ENCODE measurements at places on chromosomes 3 and 15.

- no peak for DNase-seq
These were observed 284.1 kb upstream of the NR2E3 start for GRCh38 chr15:71526060-71526820.

GRCh38 chr15:65094294-65094995 is 17.9 kb downstream of the KBTBD13 start:
- no peak for DNase-seq

DNA sequence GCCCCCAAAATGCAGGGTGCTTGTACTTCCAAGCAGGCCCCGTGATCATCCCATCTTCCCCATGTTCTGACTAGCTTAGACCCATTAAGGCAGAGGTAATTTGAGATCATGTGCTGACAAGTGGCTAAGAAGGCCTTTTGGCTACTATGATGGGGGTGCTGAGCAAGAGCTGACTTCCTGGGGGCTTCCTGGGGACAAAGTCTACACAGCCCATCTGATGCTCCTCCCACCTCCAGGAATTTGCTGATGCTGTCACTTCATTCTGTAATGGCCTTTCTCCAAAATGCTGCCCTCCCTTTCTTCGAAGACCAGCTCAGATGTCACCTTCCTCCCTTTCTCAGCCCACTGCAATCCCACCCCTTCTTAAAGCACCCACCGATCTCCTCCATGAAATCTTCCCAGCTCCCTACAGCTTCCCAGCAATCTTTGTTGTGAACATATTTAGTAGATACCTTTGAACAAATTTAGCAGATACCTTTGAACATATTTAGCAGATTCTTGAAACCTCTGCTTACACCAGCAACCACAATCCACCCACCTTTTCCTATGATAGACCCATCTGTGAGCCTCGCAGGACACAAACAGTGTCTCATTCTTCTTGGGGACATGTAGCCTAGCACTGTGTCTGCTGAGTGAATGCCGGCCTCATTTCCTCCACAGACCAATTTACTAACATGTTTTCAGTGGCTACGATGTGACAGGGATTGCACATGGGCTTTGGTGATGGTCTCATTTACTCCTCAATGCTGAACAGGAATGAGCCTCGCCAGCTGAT is 223.3 kb downstream of the EPHB1 start:
- DNase-seq, result no peak

DNA sequence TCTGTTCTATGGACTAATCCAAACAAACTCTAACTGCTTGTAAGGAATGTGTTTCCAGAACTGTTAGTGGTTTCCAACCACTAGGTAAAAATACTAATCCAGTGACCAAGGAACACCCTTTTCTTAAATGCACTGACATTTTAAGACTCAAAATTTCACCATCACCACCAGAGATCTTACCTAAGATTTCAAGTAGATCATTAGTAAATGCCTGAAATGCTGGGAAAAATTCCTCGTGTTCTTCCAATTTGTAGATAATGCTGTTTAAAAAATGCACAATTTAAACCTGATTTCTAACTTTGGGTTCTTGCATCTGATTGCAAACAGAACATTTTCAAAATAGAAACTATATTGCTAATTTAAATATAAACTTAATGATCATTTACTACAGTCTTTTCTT is 63.4 kb downstream of the ESYT3 start:
- DNase-seq, result no peak

GRCh38 chr15:85407421-85408269 is 27.2 kb downstream of the AKAP13 start:
- no peak for DNase-seq

- DNase-seq, result no peak
These were observed 10.1 kb upstream of the AVEN start for GRCh38 chr15:34049112-34049511.

- no peak for DNase-seq
These were observed 38.5 kb downstream of the SMAD3 start for GRCh38 chr15:67103869-67104268.

DNA sequence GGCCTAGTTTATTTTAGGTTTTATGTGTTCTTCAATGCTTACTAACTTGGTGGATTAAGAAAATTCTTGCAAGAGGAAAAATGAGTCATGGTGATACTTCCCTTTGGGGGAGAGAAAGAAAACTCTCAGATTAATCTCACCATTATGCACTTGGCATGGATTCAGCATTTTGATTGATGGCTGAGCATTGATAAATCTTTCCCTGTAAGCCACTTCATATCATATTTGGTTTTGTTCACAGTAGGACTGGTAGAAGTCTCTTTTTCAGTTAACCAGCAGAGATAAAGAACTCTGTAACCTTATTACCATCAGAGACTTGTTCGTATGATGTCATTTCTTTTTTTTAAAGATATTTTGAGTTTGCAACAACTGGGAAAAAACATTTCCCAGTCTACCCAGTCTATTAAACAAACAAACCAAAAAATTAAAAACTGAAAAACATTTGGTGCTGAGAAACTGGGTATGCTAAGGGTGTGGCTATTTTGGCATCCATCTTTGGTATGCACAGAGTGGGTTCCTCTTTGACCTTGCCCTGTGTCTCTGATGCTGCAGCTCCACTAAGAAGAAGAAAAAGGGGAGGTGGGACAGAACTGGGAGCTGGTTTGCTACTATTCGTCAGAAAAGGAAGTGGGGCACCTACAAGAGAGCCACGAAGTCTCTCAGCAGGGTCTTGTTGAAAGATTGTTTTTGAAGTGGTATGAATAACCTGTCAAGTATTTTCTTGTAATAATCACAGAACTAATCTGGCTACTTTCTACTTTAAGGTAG is 17.2 kb downstream of the TMOD3 start:
- no peak for DNase-seq

DNA sequence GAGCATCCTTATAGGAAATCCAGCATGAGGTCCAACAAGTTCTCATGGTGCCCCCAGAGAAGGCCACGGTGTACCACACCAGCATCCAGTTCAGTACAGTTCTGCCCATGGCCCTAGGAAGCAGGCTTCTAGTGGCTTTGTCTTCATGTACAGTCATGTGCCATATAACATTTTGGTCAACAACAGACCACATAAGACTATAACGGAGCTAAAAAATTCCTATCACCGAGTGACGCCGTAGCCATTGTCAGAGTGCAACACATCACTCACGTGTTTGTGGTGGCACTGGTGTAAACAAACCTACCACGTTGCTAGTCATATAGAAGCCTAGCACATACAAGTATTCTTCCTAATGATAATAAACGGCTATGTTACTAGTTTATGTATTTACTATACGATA is 209.0 kb downstream of the ARRDC4 start:
- no peak for DNase-seq

DNA sequence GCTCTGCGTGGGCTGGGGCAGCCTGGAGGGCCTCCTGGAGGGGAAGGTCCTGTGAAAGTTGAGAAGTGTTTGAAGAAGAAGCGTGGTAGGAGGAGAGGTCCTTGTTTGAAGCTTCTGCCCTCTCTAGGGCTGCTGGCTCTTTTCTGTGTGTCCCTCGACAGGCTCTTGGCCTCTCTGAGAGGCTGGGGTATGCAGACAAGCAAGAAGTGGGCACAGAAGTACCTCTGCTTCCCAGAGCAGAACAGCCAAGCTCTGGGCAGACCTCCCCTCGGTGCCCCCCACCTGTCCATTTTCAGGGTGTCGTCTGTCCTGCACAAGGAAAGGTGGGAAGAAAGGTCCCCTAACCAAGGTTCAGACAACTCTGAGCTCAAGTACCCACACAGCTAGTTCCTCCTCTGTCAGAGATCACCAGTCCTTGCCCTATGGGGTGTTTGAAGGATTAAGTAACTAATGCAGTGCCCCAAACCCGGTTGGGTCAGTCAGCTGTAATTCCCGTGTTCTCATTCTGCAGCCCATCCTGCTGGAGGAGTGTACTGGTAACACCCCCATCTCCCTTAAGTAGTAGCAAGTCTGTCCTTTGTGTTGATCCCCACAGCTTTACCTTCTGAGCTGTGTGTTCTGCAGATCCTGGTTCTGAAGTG is 6.3 kb downstream of the CSK start:
- DNase-seq, result no peak

DNA sequence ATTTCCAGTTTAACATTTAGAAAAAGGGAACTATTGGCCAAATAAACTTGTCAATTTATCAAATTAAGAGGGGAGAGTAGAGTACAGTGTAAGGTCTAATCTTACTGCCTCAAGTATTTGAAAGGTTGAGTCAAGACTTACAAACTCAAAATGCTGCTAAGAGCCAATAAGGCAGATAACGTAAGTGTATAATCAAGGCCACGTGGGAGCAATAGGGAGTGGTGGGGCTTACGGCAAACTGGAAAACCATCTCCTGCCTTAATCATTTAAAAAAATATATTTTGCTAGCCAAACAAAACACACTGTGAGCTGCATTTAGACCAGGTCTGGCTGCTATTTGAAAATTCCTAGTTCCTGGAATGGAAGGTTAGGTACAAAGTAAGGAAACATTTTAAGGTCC is 107.3 kb upstream of the FRMD4B start:
- DNase-seq, result no peak

DNA sequence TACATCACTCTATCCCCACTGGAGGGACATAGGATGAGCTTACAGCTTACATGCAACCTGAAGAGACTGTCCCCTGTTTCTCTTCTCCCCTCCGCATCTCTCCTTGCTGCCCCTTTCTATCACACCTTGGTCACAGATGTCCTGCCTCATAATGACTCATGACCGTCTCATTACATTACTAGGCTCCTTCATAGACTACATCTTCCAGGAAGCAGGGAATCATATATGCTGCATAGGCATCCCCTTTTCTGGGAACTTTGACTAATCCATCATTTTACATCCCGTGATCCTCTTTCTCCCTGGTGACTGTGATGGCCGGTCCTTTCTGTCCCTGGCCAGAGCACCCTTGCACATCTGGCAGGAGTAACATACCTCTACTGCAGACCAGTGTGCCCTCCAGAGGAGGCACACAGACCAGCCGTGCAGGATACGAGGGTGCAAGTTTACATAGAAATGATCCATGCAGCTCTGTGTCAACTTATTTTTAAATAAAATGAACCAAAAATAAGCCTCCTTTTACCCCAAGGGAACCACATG is 188.9 kb downstream of the CACNA2D3 start:
- DNase-seq, result no peak

GRCh38 chr3:170438836-170439235 is 20.2 kb downstream of the CLDN11 start:
- no peak for DNase-seq

DNA sequence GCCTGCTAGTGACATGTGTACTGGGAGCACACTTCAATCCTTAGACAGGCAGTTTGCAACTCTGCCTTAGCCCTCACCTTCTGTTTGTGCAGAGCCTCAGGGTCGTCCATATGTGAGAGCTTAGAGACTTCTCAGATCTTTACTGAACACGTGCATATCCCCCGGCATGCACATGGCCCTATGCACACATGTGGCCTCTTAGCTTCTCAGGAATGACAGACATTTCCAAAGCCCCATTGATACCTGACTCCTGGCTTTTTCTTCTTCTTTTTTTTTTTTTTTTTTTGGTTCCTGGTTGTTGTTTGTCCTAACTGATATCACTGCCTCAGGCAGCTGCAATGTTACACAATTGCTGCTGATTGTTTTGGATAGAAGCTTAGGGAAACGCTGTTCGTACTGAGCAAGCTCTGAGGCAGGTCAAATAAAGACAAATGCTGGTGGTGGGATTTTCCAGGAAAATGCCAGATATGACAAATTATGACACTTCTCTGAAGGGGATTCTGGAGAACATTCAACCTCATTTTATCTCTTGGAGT is 107.2 kb upstream of the RGMA start:
- DNase-seq, result no peak

GRCh38 chr3:13388816-13389215 is 31.3 kb downstream of the NUP210 start:
- DNase-seq, result no peak

- DNase-seq, result no peak
These were observed 82.6 kb upstream of the RAP2B start for GRCh38 chr3:153079386-153079785.

GRCh38 chr15:40826423-40827075 is 2.0 kb downstream of the PPP1R14D start:
- no peak for DNase-seq

DNA sequence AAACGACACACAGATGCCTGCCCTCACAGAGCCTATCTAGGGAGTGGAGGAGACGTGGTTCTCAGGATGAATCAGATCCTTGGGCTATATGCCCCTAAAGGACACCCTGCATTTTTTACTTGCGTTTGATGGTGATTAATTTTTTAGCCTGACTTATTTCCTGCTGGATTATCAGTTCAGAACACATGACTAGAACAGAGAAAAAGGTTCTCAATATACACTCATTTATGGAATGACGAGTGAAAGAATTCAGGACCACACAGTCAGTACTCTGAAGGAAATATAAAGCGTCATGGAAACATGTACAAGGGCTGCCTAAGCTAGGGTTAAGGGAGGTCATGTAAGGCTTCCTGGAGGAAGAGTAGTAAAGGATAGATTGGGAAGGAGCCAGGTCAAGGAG is 121.8 kb downstream of the SSR3 start:
- DNase-seq, result no peak

GRCh38 chr3:8341821-8342247 is 159.8 kb upstream of the LMCD1 start:
- DNase-seq, result no peak

DNA sequence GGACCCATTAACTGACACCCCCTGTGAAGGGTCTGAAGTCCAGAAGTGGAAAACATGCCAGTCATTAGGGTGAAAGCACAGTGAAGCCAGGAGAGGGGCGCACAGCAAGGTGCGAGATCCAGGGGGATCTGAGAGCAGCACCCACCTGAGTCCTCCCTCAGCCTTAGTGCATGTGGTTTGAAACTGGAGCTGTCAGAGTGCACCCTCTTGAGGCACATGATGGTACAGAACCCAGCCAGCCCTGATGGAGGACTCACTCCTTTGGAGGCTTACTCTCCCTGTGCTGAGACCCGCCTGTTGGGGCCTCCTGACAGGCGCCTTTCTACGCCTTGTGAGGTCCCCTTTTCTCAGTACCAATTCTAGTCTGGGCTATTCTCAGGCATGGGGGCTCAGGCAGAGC is 77.8 kb downstream of the IL20RB start:
- no peak for DNase-seq

DNA sequence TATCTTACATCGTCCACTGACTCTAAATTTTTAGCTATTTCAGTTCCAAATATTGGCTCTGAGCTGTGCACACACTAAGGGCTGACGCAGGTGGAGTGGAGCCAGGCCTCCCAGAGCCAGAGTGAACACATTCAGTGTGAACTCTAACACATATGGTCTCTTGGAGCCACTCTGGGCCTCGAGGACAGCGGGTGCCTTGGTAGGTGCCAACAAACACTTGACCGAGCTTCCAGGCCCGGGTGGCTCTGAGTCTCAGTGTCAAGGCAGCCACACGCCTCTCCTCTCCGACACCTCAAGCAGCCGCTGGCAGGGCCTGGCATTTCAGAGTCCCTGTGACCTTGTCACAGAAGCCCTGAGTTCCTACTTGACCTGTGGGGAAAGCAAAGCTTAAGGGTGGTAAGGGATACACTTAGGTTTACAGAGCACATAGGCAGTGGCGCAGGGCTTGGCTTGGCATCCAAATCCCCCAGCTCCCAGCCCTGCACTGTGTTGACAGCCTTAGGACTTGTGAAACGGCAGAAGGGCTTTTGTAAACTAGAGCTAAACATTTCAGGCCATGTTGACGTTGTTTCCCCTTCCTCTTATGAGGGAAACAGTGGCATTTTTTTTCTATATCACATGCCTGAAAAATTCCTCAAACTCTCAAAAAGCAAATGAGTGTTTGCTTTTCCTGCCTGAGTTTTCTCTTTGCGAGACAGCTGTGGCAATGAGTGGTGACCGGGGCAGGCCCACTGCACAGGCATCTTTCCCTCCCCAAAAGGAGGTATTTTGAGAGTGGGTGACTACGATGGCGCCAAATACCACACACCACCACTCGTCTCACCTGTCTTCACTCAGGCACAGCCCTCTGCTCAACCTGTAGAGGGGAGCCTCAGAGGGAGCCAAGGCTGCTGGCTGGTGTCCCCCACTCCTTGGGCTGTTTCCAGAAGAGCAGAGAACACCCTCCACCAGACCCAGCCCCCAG is 60.8 kb downstream of the DAPK2 start:
- no peak for DNase-seq

Data from activated T-helper 1 cell treated with Interleukin-2 at 50 U/mL for 16 hours (primary cell).